ENCODE measurements at places on chromosomes 11 and 22.

DNA sequence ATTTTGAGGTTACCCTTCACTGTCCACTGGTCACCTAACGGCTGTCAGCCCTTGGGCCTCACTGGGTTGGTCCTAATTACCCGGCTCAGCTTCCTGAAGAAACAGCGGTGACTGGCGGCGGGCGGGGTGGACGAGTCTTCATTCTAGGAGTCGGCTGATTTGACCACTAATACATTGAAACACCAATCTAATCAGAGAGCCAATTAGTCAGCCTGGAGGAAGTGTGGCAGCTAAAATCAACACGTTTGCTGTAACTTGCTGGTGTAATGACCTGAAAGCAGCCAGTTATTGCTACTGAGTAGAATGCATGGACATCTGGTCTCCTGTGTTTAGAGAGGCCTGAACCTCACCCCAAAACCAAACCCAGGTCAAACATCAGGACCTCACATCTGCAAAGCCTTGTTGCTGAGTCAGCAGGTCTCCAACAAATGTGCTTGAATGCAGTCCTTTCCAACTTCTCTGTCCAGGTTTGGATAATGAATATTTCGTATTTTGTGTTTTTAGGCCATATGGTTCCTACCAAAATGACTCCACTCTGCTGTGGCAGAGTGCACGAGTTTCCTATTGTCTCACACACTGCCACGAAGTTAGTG, 496.4 kb downstream of the BRD1 start:
- no peak for DNase-seq

- DNase-seq = no peak
These were observed 181.3 kb downstream of the METTL15 start for GRCh38 chr11:28289444-28289843.

DNA sequence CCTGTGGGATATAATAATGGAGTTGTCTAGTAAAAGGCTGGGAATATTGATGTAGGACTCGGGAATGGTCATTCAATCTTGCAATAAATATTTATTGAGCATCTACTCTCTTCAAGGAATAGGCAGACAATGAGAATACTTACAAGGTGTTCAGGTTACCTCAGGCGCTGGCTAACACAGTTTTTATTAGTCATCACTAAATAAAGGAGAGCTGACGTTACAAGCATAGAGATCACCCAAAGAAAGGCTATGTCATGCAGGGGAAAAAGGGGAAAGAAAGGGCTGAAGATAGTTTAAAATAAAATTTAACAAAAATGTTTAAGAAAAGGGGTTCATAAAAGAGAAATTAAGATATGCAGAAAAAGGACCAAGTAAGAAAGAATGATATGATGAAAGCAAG, 15.8 kb upstream of the CTSC start:
- no peak for DNase-seq

- DNase-seq = no peak
These were observed 428 bp upstream of the FEZ1 start for GRCh38 chr11:125496529-125496857.

DNA sequence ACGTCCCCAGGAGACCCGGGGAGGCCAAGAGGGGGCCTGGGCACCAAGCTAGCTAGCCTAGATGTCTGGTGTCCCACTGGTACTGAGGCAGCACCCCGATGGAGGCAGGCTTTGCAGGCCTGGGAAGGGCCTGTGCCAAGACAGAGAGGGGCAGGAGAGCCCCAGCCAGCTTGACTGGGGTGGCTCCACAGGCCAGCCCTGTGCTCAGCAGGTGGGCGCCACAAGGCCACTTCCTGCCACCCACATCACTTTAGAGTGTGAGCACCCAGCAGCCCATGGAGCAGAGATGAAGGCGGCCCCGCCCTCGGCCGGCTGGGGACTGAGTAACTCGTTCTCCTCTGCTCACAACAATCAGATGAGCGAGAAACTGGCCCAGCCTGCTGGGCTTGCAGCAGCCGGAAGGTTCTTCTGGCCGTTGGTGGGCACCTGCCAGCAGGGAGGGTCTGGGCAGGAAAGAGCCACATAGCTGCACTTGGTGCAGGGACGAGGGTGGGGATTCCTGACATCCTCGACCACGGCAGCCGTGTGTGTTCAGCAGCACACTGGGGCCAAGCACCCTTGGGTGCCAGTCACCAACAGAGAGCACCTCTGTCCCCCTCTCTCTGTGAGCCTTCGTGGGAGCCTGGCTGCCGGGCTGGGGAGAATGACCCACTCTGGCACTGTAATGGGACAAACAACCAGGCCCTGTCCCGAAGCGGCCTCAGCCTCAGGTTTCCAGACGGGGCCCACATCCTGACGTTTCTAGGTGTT, 7.6 kb downstream of the OSBPL5 start:
- DNase-seq = no peak

- DNase-seq = no peak
These were observed 4.4 kb downstream of the OR8B3 start for GRCh38 chr11:124394408-124394807.

- no peak for DNase-seq
These were observed 69.7 kb downstream of the GAB2 start for GRCh38 chr11:78347956-78348355.

DNA sequence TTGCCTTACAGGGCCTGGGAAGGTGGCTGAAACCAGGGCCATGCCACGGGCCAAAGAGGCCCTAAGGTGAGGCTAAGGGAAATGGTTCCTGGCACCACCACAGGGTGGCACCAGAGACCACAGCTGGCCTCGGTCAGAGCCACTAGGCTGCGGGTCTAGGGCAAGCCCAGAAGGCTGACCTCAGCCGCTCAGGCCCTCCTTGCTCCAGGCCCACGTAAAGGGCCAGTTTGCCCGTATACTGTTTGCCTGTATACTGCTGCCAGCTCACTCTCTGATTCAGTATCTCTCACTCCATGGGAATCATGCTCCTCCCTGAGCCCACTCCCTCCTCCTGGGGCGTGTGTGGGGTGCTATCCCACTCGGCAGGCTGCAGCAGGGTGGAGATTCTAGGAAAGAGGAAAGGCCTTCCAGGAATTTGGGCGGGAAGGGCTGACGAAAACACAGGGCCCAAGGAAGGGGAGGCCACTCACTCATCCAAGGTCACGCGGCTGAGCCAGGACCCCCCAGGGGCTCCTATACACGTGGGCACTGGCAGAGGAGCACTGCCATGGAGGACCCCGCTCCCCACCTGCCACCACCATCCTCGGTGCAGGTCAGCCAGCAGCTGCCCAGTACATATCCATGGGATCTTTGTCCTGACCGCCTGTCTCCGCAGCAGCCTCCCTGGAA, 62.4 kb downstream of the NECTIN1 start:
- no peak for DNase-seq

DNA sequence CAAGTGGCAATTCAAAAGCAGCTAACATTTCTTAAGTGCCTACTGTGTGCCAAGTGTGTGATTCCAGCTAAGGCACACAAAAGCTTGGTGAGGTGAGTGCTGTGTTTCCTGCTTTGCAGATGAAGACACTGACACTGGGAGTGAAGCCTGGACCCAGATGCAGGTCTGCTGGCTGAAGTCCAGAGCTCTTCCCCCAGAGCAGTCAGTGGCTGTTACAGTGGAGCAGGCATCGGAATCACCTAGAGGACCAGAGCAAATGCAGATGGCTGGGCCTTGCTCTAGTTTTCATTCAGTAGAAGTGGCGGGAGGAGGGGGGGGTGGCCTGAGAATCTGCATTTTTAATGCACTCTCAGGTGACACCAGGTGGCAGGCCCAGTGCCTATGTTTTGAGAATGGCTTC, 342.3 kb downstream of the CADM1 start:
- DNase-seq = peak; percentile 24

DNA sequence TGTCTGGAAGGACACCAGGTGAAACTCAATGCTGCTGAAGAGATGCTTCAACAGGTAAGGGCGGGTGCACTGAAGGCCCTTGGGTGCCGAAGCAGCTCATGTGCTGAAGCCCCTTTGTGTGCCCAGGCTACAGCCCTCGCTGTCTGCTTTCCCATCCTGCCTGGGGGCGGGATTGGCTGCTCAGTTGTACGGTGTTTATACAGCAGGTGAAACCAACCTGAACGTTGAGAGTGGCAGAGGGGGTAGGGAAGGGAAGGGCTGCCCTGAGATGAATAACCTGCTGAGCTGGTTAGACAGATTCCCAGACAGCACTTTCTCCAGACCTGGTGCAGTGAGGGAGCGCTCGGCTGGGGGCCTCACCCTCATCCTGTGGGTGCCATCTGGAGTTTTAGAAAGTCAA, 75.7 kb downstream of the CYB5R2 start:
- DNase-seq = no peak

- DNase-seq = no peak
These were observed 3.6 kb downstream of the SREBF2 start for GRCh38 chr22:41836551-41836950.

GRCh38 chr11:44379141-44380008, 69.4 kb upstream of the ALX4 start:
- DNase-seq = no peak

DNA sequence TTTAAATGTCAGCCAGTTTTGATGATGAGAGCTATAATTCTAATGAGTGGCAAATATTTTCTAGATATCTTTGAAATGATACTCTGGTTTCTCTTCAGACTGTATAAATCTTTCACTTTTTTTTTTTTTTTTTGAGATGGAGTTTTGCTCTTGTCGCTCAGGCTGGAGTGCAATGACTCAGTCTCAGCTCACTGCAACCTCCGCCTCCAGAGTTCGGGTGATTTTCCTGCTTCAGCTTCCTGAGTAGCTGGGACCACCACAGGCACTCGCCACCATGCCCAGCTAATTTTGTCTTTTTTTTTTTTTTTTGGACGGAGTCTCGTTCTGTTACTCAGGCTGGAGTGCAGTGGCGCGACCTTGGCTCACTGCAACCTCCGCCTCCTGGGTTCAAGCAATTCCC, 113.6 kb downstream of the TEAD1 start:
- DNase-seq = no peak

- DNase-seq = peak; percentile 17
These were observed 2.2 kb upstream of the KMT2A start for GRCh38 chr11:118434123-118434552.

- DNase-seq = no peak
These were observed 1344.3 kb downstream of the TBC1D22A start for GRCh38 chr22:48106715-48107259.

GRCh38 chr11:112903340-112903739, 57.9 kb upstream of the NCAM1 start:
- no peak for DNase-seq

DNA sequence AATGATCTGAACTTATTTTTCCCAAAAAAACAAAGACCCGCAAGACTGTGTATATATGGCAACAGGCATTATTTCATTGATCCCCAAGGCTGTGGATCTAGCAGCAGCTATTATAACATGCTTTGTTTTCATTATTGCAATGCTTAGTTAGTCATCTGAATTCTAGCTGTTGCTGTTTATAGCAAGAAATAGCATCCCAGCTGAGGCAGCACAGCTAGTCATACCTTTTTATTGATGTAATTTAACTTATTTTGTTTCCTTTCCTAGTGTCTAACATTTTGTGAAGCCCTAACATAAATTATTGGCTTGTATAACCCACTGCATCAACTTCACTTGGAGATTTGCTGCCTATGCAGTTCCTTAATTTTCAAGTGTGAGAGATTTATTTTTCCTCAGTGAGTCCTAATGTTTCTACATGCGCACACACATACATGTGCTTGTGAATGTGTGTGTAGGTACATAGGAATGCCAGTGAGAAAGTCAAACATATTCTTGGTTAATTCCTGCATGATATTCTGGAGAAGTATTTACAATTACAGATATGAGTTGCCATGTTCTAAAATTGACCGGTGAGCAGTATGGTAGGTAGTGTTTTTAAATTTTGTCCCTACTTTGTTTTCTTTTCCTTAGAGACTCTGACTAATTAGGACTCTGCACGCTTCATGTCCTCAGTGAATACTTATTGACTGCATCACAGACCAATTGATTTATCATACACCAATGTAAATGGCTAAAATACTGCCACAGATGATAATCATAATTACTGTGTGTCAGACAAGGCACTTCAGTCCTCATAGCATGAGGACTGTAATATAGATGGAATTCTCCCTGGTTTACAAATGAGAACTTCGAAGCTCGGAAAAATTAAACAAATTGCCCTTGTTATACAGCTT, 119.3 kb downstream of the WNT11 start:
- no peak for DNase-seq

DNA sequence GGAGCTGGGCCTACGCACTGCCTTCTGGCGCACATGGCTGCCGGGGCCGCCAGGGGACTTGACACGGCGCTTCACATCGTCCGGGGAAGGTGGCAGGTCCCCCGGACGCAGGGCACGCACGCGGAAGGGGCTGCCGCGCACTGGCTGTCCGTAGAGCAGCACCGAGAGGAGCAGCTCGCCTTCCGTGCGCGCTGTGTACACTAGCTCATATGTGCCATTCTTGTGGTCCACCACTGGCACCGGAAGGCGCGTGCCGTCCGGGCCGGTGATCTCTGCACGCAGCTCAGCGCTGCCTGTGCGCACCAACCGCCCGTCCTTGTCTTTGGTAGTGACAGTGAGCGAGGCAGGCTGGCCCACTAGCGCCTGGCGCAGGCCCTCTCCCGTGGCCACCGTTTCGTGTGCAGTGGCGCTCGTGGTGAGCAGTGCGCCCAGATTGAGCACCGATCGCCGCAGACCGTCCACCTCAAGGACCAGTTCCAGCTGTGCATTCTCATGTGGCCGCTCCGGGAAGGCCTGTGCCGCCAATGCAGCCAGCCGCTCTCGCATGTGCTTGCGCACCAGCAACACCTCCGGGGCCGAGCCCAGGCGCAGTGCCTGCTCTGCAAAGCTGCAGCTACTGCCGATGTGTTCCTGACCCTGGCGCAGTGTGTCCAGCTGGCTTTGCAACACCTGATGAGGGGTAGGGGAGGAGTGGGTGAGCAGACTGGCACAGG, 15.7 kb upstream of the HPX start:
- no peak for DNase-seq

- no peak for DNase-seq
These were observed 49.1 kb downstream of the MICAL2 start for GRCh38 chr11:12159351-12160099.

Measured in NCI-H1694 treated with DMSO at 0.1 percent for 48 hours (cell line).